Mucosa of descending colon (tissue), 3 donors: ENCODE measurements at places on chromosomes 12 and 14. TPM values are rescaled to one million over a fixed set of nuclear protein-coding genes. Genes with fewer than 3 reads are reported as not detected.
A peak's percentile ranks its signal among the peaks of the same experiment; 100 is the strongest.

- DNase-seq = no peak
These were observed 317.5 kb downstream of the KCNC2 start for GRCh38 chr12:74892057-74892633.

- DNase-seq = no peak
These were observed 5.1 kb downstream of the ARHGDIB start for GRCh38 chr12:14956024-14956891.

The ADAMTS20 gene
- total RNA-seq = not detected

The TMPRSS12 gene
- not detected for total RNA-seq

The CD27 gene
- total RNA-seq = 5.3 TPM

DNA sequence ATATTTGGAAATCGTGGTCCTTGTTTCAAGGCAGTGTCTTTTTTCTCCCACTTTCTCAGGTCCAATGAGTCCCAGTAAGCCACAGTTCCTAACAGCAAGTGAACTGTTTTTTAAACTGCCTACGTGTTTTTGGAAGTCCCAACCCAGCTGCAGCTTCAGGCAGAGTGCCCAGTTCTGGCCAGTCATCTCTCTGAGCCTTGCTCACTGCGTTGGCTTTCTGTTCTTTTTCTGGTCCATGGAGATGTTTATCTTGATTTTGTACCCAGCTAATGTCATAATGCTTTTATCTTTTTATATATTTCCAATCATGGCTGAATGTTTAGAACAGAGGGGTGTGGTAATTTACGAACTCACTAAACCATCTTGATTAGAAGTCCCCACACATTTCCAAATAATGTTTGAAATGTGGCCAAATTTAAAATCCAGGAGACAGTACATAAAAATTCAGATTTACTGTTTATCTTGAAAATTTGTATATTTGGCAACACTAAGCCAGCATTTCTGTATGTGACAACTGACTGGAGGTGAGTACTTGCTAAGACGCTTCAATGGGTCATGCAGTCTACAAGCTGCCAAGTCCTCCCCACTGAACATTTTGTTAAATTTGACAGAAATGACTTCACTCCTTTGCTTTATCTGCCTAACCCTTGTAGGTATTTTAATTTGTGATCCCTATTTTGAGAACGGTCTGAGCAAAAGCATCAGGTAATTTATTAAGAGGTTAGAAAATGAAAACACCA is 46.1 kb upstream of the OTOGL start:
- DNase-seq = peak; percentile 26

- no peak for DNase-seq
These were observed 64.8 kb downstream of the NKX2-1 start for GRCh38 chr14:36455241-36455627.

- DNase-seq = no peak
These were observed 117.7 kb downstream of the OTOGL start for GRCh38 chr12:80217011-80217535.

The KRT77 gene
- not detected for total RNA-seq

The PARP11 gene
- 12.4 TPM for total RNA-seq

- no peak for DNase-seq
These were observed 569.8 kb downstream of the RPS29 start for GRCh38 chr14:49016381-49016780.

DNA sequence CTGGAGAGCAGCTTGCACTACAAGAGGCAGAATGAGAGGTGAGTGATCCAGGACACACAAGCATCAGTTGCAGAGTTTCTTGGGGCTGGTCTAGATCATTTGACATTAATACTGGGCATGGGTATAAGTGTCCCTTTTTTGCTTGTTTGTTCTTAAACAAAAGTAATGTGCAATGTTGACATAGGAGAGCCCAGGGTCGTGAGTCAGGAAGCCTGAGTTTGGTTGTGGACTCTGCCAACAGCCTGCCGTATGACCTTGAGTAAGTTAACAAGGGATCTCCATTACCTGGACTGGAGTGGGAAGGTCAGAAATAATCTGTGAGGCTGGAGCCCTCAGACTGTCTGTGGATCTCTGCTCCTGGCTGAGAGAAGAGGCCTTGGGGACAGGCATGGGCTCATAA is 170.3 kb downstream of the KCNA5 start:
- no peak for DNase-seq

The ESR2 gene
- 0.41 TPM for total RNA-seq

The MIP gene
- total RNA-seq = not detected
